Activated naive CD4-positive, alpha-beta T cell treated with anti-CD3 and anti-CD28 coated beads for 36 hours (primary cell): ENCODE measurements at places on chromosomes 3 and 15.

GRCh38 chr3:64190517-64191515 is 34.5 kb downstream of the PRICKLE2 start:
- no peak for DNase-seq

DNA sequence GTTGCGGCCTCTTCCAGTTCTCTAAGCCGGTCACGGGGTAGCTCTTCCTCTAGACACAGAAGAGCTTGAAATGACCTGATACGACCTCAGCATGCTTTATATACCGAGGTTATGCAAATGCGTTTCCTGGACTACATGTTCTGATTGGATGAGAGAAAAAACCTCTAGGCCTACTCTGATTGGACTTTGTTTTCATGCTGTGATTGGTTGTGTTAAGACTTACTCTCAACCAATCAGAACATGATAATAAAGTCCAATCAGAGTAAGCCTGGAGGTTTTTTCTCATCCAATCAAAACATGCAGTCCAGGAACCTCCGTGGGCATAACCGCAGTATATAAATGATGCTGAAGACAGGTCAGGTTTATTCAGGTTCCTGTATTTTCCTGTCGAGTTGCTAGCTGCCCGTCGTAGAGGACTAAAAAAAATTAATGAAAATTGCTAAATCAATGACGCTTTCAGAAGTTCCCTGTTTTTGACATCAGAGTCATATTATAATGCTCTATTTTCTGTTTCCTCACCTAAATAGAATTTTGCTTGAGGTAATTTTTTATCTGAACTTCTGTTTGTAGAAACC is 177.4 kb downstream of the POTEB3 start:
- no peak for DNase-seq

- DNase-seq: no peak
Observed at GRCh38 chr3:183541738-183542137, 13.8 kb downstream of the KLHL6 start.

DNA sequence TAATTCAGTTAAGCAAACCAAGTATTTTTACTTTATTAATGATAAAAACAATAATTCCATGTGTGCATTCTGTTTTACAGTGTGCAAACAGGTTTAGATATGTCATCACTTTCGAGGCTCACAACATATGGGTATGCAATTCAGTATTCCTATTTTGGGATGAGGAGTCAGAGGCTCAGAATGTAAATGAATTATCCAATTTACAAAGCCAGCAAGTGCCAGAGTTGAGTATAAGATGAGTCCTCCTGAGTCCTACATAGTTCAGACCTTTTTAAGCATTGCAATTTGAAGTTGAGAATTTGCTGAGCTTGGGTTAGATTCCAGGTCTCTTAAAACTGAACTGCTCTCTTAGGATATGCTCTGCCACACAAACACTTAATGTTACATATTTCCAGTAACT is 424.2 kb upstream of the ROBO2 start:
- DNase-seq: no peak

DNA sequence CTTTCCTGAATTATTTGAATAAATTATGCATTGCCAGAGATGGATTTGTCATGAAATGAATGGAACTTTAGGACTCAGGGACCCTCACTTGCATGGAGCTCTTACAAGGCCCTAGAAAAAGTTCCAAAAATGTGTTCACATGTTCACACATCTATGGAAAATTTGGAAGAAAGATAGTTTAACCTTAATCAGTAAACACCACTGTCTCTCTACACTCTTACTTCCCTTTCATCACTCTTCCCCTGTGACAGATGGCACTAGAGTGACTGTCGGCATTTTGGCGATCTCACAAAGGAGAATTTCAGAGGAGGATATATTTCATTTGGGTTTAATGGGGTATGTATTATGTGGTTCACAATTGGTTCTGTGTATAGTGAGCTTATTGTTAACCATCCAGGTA is 600.8 kb downstream of the IGSF11 start:
- no peak for DNase-seq

DNA sequence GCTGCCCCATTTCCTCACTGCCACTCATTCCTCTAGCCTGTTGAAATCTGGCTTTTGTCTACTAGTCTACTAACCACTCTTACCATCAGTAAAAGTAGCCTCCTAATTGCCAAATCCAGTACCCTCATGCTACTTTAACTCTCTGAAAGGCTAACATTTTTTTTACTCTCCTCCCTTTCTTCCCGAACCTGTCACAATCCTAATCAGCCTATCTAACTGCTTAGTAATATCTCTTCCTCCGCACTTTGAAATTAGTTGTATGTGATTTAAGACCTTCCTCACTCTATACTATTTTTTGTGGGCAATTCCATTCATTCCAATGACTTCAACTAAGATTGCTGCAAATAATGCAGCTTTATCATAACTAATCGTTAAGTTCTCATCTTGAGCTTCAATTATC is 3.7 kb downstream of the SENP7 start:
- no peak for DNase-seq
